Neural crest cell (in vitro differentiated cells): ENCODE measurements at places on chromosomes 16 and 17. TPM values are rescaled to one million over a fixed set of nuclear protein-coding genes. Genes with fewer than 3 reads are reported as not detected.

DNA sequence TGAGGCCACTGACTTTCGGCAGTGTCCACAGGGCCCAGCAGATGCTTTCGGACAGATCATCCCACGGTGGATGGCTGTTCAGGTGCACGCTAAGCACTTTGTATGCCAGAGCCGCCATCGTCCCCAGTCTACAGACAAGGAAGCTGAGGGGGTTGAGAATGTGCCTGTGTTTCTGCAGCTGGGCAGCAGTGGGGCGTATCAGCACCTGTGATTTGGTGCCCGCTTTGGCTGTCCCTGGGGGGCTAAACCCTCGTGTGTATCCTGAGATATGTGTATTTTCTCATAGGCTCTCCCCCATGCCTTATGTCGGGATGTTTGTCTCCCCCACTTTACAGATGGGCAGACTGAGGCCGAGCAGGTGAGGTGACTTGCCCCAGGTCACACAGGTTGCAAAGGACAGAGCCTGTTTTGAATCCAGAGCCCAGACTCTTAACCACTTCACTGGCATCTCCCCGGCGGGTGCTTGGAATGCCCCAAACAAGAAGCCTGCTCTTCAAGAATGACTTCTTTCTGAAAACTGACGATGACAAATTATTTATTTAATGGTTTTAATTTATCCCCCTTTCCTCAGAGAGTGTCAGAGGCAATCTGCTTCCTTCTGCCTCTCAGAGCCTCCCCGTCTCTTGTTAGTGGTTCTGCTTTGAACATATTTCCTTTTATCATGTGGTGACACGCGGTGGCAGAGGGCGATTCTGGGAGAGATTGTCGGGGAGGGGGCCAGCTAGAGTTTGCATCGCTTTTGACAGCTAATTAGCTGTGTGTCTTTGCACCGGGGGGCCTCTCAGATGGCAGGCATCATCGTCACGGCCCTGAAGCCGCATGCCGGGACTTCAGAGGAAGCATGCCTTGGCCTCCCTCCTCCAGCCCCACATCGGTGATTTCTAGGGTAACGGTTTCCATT, 149.6 kb upstream of the CIBAR2 start:
- no peak for DNase-seq

The CDH11 gene
- total RNA-seq, result 28.5 and 31.7 TPM in 2 replicates

The EVI2B gene
- total RNA-seq, result not detected in 2 replicates

DNA sequence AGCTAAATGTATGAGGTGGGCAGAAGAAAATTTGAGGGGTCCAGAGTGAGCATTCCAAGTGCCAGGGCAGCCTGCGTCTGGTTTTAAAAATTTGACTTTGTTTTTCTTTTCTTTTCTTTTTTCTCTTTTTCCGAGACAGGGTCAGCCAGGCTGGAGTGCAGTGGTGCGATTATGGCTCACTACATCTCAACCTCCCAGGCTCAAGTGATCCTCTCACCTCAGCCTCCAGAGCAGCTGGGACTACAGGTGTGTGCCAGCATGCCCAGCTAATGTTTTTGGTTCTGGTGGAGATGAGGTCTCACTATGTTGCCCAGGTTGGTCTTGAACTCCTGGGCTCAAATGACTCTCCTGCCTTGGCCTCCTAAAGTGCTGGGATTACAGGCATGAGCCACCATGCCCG, 15.6 kb downstream of the SMPD3 start:
- no peak for DNase-seq
